NCI-H345 (cell line): ENCODE measurements at places on chromosomes 16 and 17.

DNA sequence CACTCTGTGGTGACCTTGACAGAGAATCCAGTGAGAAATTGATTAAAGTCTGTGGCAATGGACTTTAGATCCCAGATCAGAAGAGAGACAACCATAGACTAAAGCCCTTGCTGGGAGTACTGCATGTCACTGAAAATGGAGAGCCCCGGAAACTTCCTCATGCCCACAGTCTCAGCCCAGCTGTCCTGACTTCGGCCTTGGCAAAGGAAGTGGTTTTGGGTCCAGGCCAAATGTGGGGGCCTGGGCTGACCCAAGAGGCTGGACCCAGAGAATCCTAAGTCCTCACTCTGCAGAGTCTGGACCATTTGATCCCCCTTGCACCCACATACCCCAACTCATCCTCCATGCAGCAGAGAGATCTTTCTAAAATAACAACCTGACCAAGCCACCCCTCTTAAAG lies 4.7 kb upstream of the BEAN1 start:
- DNase-seq = no peak

- DNase-seq = no peak
These were observed 5.7 kb upstream of the HSD17B1 start for GRCh38 chr17:42547001-42547461.

DNA sequence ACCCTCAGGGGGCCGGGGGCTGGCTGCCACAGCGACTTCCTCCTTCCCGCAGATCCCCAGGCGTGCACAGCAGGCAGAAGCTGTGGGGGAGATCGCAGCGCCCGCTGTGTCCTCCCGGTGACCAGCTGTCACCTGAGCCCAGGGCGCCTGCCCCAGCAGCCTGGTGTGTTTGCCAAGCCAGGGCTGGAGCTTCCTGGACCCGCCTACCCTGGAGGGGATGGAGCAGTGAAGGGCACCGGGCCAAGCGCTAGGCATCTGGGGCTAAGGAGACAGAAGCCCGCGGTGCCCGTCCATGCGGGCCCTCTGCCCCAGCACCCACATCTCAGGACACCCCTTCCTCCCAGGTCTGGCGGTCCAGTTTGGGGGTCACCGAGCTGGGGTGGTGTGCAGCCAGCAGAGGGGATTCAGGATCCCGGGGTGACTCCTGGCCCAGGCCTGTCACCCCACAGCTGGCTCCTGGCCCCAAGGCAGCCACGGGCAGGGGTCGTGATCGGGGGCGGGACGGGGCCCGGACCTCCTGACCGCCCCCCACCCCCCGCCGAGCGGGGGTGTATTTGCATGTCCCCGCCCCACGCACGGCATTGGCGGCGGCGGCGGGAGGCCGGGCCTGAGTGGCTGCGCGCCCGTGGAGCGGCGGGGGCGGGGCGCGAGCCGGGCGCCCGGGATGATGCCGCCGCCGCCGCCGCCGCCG lies at the start of gene RAB26:
TSS of gene RAB26 (plus strand) at position 645 of the 691 bp plus-strand sequence. CDS start 159 bp downstream, outside the sequence.
- DNase-seq = peak; percentile 95

DNA sequence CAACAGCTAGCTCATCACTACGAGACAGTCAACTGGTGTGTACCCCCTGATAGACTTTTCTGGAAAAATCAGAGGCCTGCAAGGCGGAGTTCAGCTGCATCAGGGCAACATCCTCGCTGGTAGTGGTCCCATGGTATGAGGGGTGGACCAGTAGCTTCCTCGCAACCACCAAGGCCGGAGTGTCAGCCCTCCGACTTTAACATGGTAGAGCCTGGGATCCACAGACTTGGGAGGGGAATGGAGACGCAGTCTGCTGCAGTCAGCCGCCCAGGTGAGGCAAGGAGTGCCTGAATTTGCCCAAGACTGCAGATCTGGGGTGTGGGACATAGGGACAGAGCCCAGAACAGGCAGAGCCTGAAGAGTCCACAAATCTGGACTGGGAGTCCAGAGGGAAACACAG lies 13.4 kb downstream of the ZG16B start:
- DNase-seq = no peak

- DNase-seq = no peak
These were observed 27.3 kb upstream of the UBE2G1 start for GRCh38 chr17:4393806-4394205.
